ENCODE measurements at places on chromosomes 1 and 21. TPM values are rescaled to one million over a fixed set of nuclear protein-coding genes. Genes with fewer than 3 reads are reported as not detected.

Gene ANKRD34A
- 1.3 TPM for total RNA-seq

DNA sequence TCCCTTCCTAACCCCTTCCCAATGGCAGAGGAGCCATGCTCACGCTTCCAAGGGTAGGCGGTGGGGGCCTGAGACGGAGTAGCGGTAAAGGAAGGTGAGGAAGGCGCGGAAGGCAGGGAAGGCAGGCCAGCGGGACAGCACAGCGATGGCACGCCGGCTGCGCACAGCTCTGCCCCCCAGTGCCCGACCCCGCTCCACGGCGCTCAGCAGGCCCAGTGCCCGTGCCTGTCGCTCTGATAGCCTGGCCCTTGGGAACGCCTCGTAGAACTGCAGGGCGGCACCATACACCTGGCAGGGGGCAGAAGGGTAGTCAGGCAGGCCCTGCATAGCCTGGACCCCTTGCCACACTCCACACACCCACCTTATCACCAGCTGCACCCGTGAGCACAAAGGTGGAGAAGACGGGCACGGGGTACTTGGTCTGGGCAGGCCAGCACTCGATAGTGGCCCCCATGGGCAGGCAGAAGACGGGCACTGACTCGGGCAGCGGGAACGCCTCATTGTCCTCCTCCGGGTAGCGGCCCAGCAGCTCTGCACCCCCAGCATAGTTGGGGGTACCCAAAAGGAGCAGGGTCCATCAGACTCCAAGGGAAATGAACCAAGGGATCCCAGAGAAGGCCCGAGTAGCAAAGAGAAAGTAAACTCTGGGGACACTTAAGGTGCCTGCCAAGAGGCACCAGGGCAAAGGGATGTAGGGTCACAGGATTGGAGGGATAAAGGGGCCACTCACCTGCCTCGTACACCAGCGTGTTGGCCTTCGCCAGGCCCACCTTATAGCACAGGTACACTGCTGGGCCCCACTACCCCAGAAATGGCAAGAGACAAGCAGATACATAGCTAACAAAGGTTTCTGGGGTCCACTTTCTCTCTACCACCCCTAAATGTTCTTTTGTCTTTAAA is 4.4 kb downstream of the DENND4B start:
- no peaks in the 10 kb centered on the region for H3K27me3 ChIP-seq
- H3K27ac ChIP-seq, result no peak overlapping the region
- H3K36me3 ChIP-seq, result peaks cover 74% of the 10 kb centered on the region
- no peak overlapping the region for H3K4me3 ChIP-seq

GRCh38 chr1:39570477-39571177 is 6.0 kb downstream of the PABPC4 start:
- peaks cover 66% of the 10 kb centered on the region for H3K36me3 ChIP-seq
- no peak overlapping the region for H3K4me3 ChIP-seq
- DNase-seq, result no peak

GRCh38 chr1:21909286-21909759 is 27.8 kb downstream of the HSPG2 start:
- no peak overlapping the region for H3K4me3 ChIP-seq
- DNase-seq, result no peak
- peaks cover 100% of the 10 kb centered on the region for H3K4me1 ChIP-seq
- H3K27me3 ChIP-seq, result no peaks in the 10 kb centered on the region

GRCh38 chr1:87176514-87176913 is 152.2 kb upstream of the LMO4 start:
- no peaks in the 10 kb centered on the region for H3K27me3 ChIP-seq
- no peaks in the 10 kb centered on the region for H3K4me1 ChIP-seq
- no peak overlapping the region for H3K4me3 ChIP-seq
- peak; percentile 82 for DNase-seq

DNA sequence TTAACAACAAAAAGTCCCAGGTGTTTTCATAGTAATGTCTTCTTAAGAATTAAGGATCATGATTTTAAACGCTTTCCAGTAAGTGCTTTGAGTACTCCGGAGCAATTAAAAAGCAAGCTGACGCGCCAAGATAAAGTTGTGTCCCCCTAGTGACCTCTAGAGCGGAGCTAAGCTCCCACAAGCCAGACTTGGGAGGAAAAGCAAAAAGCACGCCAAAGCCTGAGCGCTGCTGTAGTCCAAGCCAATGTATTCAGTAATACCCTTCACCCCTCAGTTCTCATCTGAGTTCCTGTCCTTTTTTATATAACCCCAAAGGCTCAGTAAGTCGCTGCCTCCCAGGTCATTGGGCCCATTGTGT is 3.5 kb upstream of the SLC44A5 start:
- H3K4me1 ChIP-seq, result peaks cover 33% of the 10 kb centered on the region
- peaks cover 59% of the 10 kb centered on the region for H3K27me3 ChIP-seq
- no peak for DNase-seq
- H3K4me3 ChIP-seq, result peak overlapping the region; percentile 58

- peaks cover 41% of the 10 kb centered on the region for H3K36me3 ChIP-seq
- H3K27ac ChIP-seq, result no peak overlapping the region
- no peaks in the 10 kb centered on the region for H3K27me3 ChIP-seq
- H3K4me3 ChIP-seq, result no peak overlapping the region
Observed at GRCh38 chr1:165895451-165895871, 68.0 kb downstream of the UCK2 start.

DNA sequence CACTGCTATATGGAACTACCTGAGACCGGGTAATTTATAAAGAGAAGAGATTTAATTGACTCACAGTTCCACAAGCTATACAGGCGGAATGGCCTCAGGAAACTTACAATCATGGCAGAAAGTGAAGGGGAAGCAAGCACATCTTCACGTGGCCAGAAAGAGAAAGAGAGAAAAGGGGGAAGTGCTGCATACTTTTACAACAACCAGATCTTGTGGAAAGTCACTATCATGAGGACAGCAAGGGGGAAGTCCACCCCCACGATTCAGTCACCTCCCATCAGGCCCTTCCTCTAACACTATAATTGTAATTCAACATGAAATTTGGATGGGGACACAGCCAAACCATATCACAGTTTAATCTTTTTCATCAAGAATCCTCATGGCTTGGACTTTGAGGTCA is 339.2 kb upstream of the AJAP1 start:
- no peak overlapping the region for H3K4me3 ChIP-seq
- peaks cover 8% of the 10 kb centered on the region for H3K27me3 ChIP-seq
- no peaks in the 10 kb centered on the region for H3K4me1 ChIP-seq

Gene SH2D5
- total RNA-seq, result 2.8 TPM

DNA sequence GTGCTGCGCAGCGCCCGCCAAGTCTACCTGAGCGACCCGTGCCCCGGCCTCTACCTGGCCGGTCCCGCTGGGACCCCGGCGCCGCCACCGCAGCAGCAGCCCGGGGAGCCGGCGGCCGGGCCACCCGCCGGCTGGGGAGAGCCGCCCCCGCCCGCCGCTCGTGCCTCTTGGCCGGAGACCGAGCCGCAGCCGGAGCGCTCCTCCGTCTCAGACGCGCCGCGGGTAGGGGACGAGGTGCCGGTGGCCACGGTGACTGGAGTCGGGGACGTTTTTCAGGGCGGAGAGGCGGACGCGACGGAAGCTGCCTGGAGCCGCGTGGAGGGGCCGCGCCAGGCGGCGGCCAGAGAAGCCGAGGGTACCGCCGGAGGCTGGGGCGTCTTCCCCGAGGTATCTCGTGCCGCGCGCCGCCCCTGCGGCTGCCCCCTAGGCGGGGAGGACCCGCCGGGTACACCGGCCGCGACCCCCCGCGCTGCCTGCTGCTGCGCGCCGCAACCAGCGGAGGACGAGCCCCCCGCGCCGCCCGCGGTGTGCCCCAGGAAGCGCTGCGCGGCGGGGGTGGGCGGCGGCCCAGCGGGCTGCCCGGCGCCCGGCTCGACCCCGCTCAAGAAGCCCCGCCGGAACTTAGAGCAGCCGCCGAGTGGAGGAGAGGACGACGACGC is 646 bp downstream of the IER5 start:
- peaks cover 45% of the 10 kb centered on the region for H3K4me1 ChIP-seq
- no peaks in the 10 kb centered on the region for H3K27me3 ChIP-seq
- no peaks in the 10 kb centered on the region for H3K36me3 ChIP-seq
- H3K4me3 ChIP-seq, result peak overlapping the region; percentile 88
